ENCODE measurements at places on chromosomes 3 and 15.

DNA sequence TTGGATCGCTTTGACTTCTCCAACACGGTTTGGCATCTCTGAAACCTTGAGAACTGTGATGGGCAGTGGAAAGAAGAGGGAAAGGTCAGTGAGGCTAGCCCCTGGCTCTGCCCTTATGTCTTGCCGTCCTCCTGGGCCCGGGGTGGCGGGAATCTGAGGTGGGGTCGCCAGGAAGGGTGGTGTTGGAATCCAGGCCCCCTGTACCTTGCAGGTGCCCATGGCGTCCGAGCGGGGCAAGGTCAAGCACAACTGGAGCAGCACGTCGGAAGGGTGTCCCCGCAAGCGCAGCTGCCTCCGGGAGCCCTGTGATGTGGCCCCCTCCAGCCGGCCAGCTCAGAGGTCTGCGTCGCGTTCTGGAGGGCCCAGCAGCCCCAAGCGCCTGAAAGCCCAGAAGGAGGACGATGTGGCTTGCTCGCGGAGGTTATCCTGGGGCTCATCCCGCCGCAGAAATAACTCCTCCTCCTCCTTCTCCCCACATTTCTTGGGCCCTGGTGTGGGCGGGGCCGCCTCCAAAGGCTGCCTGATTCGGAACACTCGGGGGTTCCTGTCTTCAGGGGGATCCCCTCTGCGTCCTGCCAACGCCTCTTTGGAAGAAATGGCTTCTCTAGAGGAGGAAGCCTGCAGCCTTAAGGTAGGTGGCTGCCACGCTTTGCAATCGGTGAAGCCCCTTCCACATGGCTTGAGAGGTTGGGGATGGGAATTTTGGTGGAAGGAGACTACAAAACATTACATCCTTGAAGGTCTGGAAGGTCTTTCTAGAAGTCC is 907 bp downstream of the TATDN2 start:
- DNase-seq, result peak; percentile 63

DNA sequence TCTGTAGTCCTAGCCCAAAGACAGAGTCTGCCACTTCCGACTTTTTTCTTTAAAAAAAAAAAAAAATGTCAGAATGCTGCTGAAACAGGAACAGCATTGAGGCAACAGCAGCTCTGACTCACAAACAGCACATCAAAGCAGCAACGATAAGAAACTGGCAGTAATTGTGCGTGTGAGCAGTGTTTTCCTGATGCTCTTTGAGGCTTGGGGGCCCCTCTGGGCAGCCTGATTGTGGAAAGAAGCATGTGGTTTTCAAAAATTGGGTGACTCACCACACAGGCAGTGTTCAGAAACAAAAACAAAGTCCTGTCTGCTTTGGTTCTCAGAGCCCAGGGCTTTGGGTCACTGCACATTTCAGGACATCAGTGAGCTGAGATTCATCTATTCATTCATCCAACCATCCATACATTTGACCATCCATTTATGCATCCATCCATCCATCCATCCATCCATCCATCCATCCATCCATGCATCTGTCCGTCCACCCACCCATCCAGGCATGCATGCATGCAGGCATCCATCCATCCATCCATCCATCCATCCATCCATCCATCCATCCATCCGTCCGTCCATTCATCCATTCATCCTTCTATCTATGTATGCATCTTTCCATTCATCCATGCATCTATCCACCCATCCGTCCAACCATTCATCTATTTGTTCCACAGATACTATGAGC is 308.4 kb downstream of the RPLP1 start:
- DNase-seq, result peak; percentile 98

DNA sequence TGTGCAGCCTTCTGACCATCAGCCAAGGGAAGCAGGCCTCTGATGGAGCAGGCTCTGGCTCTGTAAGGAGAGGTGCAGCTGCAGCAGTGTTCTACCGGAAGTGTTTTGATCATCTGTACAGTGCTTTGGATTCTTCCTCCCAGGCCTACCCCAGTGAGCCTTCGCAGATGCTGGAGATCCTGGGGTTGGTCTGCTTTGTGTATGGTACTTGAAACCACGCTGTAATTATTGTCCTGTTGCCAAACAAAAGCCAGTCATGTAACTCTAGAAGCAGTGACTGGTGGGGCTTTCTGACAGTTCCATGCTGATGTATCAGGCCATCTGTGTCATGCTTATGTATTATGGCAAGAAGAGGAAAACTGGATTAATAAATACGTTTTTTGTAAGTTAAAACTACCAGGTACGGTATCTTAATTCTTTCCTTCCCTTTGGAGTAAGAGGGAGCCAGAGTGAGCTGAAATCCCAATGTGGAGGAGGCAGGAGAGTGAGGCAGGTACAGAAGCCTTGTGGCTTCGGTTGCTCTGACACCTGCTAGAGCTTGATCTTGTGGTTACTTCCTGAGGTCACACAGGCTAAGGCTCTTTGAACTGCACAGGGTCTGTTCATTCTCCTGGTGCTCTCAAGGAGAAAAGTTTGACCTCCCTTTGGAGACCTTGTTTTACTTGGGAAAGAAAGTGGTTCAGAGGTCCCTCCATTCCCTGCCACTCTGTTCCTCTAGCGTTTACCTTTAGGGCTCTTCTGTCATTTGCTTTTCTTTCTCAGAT is 3.7 kb downstream of the TMEM42 start:
- DNase-seq, result no peak

DNA sequence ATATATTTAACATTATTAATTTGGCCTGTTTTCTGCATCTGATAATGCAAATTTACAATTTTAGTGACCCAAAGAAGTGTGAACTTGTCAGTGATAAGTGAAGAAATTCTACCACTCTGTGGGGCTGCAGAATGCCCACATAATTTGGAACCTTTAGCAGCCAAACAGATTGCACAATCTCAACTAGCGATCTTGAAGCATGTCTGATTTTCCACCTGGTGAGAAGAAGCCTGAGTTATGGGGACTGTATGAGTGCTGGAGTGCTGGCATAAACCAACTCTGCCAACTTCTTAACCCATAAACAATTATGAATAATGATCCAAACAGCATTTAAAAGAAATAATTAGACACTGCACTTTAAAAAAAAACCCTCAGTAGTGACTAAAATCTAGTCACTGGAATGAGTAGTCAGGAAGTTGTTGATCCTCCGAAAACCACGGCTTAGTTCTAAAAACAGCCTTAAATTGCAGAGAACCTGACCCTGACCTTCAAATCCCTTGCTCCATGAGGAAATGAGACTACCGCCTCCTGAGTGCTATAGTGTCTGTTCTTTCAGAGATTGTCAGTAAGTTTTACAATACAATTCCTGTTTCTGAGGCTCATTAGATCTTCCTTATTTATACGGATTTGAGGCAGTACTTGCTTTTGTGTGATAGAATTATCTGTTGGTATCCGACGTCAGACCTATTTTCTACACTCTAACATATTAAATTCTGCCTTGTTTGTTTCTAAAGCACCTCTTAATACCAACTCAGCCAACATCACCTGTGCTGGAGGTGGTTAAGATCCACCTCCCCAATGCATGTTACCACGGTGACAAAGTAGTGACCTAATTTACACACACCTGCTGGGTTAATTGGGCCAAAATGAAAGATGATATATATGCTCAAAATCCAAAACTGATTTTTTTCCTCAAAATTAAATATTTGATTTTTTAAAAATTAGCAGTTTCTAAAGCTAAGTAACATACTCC is 267.7 kb downstream of the ZBTB20 start:
- no peak for DNase-seq

- DNase-seq, result no peak
Measured at GRCh38 chr15:51105430-51106016, 10.8 kb upstream of the TNFAIP8L3 start.

DNA sequence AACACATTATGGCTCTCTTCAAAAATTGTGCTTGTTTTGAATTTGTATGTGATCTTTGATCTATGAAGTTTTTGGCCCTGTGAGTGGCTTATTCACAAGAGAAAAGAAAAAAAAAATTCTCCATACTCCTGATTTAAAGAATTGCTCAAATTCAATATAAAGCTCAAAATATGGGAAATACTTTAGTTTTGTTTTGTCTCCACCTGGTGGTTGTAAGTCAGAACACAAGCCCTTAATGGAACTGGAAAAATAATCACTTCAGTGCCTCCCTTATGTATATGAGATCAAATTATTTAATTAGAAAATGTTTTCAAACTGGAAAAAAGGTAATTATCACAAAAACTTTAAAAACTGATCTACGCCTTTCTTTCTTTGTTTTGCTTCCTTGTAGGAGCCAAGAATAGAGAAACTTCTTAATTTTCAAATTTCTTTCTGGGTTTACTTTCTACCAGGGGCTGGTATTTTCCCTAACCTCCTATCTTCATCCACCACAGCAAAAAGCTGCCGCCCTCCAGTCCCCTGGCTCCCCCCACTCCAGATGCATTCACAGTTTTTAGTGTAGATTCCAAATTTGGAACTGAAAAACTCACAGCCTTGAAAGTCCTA is 50.6 kb downstream of the SERP1 start:
- DNase-seq, result peak; percentile 51

GRCh38 chr3:167001374-167001773 is 378.7 kb downstream of the ZBBX start:
- DNase-seq, result no peak

DNA sequence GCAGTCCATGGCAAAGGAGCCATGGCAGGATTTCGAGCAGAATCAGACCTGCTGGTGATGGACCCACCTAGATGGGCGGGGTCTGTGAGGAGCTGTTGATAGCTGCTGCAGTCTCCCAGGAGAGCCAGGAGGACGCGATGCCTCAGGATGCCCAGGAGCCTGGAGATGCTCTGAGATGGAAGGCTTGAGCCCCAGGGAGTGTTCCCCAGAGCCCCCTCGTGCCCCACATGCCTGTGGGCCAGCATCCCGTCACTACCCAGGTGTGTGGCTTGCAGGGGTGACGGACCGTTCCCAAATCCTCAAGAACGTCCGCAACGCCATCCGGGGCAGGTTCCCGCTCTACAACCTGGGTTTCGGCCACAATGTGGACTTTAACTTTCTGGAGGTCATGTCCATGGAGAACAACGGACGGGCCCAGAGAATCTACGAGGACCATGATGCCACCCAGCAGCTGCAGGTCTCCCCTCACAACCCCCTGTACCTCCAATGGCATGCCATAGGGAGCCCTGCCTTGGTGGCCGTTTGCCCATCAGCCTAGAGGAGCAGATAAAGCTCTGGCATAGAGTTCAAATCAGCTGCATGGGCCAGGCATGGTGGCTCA is 6.7 kb downstream of the ITIH1 start:
- no peak for DNase-seq

GRCh38 chr3:177800561-177800960 is 603.3 kb upstream of the TBL1XR1 start:
- DNase-seq, result no peak

GRCh38 chr3:136658946-136659682 is 93.1 kb downstream of the STAG1 start:
- peak; percentile 25 for DNase-seq

- peak; percentile 86 for DNase-seq
Measured at GRCh38 chr3:186826976-186827857, 15.3 kb upstream of the ADIPOQ start.

GRCh38 chr15:48086133-48086532 is 34.7 kb upstream of the SLC24A5 start:
- DNase-seq, result no peak

- no peak for DNase-seq
Measured at GRCh38 chr15:48682942-48683651, 37.6 kb upstream of the FBN1 start.

DNA sequence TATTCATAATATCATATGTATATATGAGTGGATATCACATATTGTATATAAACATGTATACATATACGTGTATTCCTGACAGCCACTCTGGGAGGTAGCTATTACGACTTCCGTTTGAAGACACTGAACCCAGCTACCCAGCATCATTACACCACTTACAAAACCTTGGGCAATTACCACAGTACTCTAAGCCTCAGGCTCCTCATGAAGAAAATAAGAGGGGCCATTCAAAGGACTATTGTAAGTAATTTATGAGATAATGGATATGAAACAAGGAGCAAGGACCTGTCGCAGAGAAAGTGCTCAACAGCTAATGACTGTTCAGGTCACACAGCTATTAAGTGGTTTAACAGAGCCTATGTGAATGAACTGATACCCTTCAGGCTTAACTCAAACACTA is 52.4 kb downstream of the KCNMB2 start:
- DNase-seq, result no peak

DNA sequence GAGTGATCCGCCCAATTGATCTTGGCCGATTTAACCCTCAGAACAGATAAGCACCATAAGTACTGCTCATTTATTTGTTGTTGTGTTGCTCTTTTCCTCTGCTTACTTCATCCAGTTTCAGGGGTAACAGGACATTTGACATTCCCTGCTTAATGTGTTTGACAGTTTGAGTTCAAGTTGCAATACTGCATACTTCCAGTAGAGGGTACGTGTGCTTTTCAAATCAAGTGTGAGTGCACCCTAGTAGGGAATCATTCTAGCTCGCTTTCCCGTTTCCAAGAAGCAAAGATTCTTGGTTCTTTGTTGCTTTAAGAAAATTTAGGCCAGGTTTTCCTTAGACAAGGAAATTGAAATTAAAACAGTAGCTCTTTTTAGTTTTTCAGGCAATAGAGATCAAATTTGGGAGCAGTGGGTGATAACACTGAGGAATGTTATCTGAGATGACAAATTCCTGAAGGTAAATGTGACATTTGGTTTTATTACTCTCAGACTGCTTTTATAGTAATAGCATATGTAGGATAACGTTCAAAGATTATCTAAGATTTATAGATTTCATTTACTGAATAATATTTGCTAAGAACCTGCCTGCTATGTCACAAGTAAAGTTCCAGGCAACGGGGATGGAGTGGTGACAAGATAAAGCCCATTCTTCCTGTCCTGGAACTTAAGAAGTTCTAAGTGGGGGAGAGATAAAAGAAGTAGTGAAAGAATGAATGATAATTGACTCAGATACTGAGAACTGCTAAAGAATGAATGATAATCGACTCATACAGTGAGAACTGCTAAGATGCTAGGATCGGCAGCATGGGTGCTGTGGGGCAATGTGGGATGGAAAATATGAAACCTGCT is 73.3 kb downstream of the SYNPR start:
- DNase-seq, result peak; percentile 60

DNA sequence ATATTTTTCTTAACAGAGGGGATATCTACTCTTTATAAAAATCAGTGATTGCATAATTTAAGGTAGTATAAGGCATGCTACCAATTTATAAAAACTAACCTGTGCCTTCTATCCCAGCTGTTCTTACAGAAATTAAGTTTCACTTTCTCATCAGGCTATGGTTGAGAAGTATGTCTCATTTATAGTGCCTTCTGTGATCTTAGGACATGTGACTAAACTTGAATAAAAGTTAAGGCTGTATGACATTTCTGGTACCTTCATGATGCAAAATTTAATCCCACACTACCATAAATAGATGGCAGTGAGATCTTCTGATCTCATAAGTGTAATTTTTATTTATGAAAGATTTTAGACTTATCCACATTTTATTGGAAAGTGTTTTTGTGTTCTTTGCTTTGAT is 12.6 kb downstream of the TIPARP start:
- no peak for DNase-seq

DNA sequence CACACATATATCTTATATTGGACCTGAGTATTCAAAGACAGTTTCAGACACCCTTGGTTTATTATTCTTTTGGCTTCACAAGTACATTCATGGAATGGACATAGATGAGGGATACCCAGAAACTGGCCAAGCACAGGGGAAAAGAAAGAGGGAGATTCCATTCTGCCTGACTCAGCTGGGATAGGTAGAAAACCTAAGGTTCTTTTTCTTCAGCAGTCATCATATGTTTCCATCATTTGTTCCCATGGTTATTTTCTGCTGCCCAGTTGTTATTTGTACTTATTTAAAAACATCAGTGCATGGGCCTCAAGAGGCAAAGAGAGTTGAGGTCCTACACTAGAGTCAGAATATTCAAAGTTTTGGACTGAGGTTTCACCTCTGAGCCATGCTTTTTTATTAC is 91.8 kb downstream of the FILIP1L start:
- DNase-seq, result no peak

Data from NB4 (cell line).